Spinal cord (tissue), 10 donors: ENCODE measurements at places on chromosomes 13 and 19.

- peak; percentile 57 for DNase-seq
These were observed 120.8 kb upstream of the ZNF507 start for GRCh38 chr19:32224371-32225244.

DNA sequence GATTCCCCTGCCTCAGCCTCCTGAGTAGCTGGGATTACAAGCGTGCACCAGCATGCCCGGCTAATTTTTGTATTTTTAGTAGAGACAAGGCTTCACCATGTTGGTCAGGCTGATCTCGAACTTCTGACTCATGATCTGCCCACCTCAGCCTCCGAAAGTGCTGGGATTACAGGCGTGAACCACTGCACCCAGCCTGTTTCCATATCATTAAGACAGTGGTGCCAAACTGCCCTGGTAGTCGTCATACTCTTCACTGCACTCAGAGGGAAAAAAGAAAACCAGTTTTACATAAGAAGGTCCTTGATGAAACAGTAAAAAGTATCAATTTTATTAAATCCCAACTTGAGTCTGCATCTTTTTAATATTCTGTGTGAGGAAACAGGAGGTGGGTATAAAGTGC, 14.9 kb downstream of the CDADC1 start:
- no peak for DNase-seq

DNA sequence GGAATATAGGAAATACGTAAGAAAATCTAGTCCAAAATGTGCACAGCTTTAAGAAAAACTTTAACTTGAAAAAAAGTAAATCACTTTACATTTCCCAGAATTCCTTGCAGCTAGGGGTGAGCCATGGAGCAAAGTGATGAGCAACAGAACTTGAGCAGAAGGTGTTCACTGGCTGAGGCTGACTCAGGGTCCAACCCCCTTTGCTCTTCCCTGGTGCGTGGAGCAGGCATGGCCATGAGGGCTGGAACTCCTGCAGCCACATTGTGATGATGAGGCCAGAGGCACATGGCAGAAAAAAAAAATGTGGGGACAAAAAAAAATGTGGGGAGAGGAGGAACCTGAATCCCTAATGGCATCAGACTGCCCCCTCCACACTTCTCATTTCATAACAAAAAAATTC, 9.9 kb upstream of the PLA2G4C start:
- DNase-seq, result no peak

DNA sequence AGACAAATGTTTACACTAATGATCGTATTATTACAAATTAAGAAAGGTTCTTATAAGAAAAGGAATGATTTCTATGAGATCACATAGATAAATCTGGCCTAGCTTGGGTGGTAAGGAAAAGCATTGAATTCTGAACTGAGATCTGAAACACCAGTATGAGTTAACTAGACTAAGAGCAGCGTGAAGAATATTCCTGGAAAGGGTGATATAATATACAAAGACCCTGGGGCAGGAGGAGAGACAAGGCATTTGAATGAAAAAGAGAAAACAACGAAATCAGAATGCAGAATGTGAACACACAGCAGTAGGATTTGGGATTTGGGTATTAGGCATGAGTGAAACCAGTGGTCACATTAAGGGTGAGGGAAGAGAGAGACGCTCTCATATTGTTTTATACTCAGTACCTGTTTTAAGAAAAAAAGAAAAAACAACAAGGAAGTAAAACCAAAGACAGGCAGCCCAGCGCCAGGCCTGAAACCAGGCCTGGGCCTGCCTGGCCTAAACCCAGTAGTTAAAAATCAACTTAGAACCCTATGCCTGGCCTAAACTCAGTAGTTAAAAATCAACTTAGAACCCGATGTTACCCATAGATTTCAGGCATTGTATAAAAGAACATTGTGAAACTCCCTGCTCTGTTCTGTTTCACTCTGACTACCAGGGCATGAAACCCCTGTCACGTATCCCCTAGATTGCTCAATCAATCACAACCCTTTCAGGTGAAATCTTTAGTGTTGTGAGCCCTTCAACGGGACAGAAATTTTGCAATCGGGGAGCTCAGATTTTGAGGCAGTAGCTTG, 287.1 kb downstream of the ITGBL1 start:
- DNase-seq, result no peak

- DNase-seq, result no peak
These were observed 12.2 kb upstream of the ZNF888 start for GRCh38 chr19:52935434-52935833.
